CD4-positive, alpha-beta T cell (primary cell): ENCODE measurements at places on chromosomes 2 and 18.

- DNase-seq: no peak
Measured at GRCh38 chr2:144114760-144115159, 405.2 kb downstream of the ZEB2 start.

GRCh38 chr18:22964116-22964515 lies 31.0 kb downstream of the RBBP8 start:
- DNase-seq: no peak

- DNase-seq: no peak
Measured at GRCh38 chr2:152097290-152097800, 1.5 kb downstream of the CACNB4 start.

DNA sequence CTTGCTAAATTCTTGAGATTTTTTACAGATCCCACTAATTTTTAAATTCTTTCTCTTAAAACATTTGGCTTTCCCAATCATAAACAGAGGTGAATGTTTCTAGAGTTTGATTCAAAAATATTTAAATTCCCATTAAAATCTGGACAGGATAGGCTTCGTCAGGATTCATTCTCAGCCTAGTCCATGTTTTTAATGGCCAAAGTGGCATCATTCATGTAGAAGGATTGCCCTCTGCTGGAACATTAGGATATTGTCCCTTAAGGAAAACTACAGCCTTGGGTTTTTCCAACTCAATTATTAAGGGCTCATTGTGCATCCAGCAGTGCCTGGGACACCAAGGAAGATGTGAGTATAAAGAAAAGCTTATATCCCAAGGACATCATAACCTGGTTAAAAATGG lies 71.7 kb downstream of the TPGS2 start:
- no peak for DNase-seq

GRCh38 chr2:168058675-168059074 lies 188.7 kb downstream of the STK39 start:
- DNase-seq: no peak

DNA sequence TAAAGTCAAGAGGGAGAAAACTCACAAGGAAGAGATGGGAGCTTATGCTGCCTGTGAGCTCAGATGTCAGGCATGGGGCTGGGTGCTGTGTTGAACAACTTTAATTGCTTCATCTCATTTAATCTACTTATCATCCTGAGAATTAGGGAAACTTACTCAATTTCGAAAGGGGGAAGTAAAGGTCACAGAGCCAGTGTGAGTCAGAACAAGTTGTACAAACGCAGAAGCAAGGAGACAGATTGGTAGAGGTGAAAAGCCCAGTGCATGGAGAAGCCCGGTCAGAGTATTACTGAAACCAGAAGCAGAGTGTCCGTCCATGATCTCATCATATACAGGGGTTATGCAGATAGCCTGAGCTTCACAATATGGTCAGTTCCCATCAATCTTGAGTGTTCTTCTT lies 281.1 kb upstream of the POU3F3 start:
- peak; percentile 60 for DNase-seq

DNA sequence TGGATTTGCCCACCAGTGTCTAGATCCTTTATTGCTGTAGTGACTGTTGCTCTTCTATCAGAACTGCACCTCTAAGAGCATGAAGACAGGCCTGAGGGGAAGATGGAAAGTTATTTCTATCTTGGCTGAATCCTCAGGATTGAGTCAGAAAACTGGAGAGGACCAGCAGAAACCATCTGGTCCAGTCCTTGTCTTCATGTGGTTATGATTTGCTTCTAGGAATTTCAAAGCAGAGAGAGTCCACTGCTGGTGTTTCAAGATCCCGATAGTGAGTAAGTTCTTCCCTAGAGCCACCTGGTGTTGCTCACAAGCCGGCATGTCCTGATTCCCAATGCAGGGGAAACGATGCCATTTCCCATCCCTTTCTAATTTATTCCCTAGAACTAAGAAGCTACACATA lies 84.2 kb downstream of the NCKAP5 start:
- no peak for DNase-seq

DNA sequence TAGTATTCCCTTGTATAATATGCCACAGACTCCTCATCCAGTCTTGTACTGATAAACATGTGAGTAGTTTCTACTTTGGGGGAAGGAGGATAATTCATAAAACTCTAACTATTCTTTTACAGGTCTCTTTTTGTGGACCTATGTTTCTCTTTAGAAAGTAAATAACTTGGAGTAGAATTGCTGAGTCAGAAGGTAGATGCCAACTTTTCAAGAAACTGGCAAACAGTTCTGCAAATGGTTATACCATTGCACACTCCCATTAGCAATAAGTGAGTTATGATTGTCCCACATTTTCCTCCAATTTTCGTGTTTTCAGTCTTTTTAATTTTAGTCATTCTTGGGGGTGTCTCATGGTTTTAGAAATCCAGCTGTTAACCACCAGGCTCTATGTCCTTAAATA lies 477.2 kb upstream of the LRRTM4 start:
- DNase-seq: no peak

GRCh38 chr2:239595726-239596125 lies 194.9 kb upstream of the HDAC4 start:
- no peak for DNase-seq
